ENCODE measurements at places on chromosomes 3 and 15.

DNA sequence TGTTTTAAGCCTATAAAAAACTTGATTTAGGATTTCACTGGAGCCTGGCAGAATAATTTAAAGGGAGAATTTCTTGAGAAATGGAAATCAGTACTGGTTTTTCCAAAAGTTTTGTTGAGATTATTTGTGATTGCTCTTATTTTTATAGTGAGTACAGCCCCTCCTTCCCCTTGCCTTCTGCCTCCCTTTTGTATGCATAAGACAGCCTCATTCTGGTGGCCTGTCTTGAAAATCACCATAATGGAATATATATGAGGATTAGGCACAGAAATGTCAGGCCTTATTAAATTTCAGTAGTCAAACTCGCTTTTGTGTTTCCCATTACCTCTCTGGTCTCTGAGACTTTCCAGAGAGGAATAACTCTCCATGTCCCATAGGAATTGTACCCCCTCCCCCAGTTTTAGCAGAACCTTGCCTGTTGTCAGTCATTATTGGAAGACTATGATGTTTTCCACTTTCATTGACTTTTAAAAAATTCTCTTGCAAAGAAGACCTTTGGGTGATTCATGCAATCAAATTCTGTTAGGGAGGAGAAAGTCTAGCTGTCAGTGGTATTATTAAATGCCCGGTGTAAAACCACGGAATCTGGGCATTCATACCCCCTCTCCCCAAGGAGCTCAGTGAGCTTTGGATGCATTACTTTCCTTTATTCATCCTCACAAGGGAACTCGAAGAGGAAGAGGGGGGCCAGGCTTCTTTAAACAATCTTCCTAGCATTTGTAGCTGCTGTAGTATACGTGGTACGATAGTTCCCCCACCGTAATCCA lies 171.6 kb upstream of the TSC22D2 start:
- no peak for DNase-seq

- DNase-seq: no peak
These were observed 6.2 kb downstream of the MELTF start for GRCh38 chr3:197023241-197023997.

- DNase-seq: no peak
These were observed 75.5 kb downstream of the RBPMS2 start for GRCh38 chr15:64699751-64700388.

DNA sequence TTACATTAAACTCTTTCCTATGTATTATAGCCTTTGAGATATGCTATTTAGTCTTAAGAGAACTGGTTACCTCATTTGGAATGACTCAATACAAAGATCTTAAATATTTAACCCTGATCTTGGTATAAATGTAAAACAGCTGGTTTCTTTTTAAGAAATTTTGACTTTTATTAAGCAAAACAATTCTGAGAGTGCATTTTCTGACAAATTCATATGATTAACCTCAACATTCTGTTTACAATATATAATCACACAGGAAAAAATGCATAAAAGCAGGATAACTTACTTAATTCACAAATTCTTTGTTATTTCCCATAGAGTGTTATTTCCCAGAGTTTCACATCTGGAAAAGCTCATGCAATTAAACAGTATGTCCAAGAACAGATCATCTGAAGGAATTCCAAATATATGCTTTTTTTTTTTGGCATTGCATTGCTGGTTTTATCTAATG lies 400.4 kb upstream of the THBS1 start:
- DNase-seq: no peak

DNA sequence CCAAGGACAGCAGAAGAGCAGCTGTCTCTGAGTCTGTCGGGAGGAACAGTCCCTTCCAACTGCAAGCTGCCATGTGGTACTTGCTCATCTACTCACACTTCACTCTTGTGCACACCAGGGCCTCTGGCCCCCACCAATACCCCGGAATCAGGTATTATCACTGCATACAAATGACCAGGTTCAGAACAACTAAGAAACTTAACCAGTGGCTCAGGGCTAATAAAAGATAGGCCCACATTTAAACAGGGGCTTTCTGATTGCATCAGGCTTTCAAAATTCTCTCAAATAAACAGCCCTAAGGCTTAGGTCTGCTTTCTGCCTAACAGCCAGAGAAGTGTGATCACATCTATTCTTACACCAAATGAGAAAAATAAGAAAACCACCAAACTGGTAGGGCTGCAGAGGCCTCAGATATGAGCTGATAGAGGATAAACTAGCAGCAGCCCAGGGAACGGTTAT lies 20.7 kb downstream of the CCDC12 start:
- no peak for DNase-seq

GRCh38 chr3:8937064-8938020 lies 25.9 kb downstream of the RAD18 start:
- DNase-seq: no peak

DNA sequence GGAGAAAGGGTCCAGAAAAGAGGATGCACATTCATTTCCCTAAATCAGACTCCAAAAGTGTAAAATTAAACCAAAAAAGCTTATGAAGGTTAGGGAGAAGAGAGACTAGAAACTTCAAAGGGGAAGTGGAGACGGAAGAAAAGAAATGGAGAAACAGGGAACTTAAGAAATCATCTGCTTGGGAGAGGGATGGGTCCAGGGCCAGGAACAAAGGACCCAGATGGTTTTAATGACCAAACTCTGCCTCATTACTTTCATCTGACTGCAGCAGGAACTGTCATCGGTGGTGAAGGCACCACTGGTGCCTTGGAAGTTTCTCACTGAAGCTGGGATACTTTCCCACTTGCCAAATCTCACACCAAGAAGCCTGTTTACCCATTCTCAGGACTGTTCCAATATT lies 70.5 kb upstream of the SLC4A7 start:
- DNase-seq: no peak

GRCh38 chr3:1710663-1711062 lies 388.0 kb upstream of the CNTN4 start:
- DNase-seq: no peak

- DNase-seq: no peak
These were observed 24.7 kb downstream of the PDHB start for GRCh38 chr3:58408906-58409305.

GRCh38 chr3:53140847-53141845 lies 10.9 kb upstream of the RFT1 start:
- no peak for DNase-seq

DNA sequence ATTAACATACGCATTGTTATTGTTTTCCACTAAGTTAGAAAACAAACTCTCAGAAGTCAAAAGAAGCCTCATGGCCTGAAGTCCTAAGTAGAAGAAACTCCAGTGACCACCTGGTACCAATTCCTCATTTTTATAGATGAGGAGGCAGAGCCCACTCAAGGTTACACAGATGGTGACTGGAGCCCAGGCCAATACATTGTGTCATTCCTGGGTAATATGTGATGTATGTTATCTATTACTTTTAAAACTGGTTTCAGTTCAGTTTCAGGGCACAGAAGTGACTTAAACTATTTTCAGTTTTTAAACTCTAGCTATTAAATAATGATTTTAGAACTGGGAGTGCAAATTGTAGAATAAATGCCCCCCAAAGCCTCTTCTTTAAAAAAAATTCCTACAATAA lies 66.7 kb upstream of the STXBP5L start:
- no peak for DNase-seq

- DNase-seq: no peak
These were observed 498.2 kb downstream of the PYDC2 start for GRCh38 chr3:191958980-191959671.

DNA sequence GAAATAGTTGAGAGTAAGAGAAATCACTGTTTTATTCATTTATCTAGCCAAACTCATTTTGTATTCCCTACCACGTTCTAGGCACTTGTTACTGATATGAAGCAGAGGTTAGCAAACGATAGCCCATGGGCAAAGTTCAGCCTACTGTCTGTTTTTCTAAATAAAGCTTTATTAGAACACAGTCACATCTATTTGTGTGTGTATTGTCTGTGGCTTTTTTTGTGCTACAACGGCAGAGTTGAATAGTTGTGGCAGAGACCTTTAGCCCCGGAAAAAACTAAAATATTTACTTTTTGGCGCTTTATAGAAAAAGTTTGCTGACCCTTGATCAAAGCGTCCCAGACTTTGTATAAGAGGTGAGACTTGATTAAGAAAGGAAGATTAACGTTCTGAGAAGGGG lies 289.1 kb upstream of the CFAP20DC start:
- DNase-seq: no peak

GRCh38 chr15:53448232-53449015 lies 311.0 kb downstream of the WDR72 start:
- DNase-seq: no peak

DNA sequence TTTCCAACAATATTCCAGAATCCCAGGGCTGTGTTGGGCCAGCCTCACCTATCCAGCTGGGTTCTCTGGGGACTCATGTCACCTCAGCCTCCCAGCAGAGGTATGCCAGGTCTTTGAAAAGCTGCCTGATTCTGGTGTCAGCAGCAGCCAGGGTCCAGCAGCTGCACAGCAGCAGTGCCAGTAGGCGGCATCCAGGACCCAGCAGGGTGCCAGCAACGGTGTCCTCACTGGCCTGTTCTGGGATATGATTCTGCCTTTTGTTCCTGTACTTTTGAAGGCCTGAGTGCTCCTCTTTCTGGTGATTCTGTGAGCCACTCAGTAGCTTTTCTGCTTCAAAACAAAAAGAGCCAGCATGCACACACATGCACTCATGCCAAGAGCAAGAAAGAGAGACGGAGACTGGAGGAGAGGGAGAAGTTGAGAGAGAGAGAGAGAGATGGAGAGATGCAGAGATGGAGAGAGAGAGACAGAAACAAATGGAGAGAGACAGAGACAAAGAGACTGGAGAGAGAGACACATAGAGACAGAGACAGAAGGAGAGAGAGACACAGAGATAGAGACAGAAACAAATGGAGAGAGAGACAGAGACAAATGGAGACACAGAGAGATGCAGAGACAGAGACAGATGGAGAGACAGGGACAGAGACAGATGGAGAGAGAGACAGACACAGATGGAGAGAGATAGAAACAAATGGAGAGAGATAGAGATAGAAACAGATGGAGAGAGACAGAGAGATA lies 205.7 kb downstream of the UACA start:
- DNase-seq: no peak

DNA sequence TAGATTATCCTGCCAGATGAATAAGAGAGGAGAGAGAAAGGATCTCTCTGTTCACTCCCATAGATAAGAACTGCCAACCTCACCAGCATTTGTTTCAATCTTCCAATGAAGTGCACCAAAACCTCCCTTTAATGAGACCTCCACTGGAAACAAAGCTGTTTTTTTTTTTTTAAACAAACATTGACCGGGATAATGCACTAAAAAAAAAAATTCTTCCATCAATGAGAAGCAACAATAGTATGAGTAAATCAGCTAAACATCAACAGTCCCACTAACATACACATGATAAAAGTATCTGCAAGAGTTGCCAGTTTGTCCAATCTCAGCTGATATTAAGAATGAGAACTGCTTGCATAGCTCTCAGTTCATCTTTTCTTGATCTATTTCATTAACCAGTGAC lies 19.9 kb downstream of the TJP1 start:
- no peak for DNase-seq

GRCh38 chr15:65101891-65102708 lies 12.9 kb downstream of the UBAP1L start:
- no peak for DNase-seq

- DNase-seq: no peak
These were observed 452.1 kb upstream of the KCNMB2 start for GRCh38 chr3:178083906-178084866.

GRCh38 chr3:133464573-133464972 lies 64.7 kb downstream of the BFSP2 start:
- DNase-seq: no peak
